ENCODE measurements at places on chromosomes 5 and 9.

DNA sequence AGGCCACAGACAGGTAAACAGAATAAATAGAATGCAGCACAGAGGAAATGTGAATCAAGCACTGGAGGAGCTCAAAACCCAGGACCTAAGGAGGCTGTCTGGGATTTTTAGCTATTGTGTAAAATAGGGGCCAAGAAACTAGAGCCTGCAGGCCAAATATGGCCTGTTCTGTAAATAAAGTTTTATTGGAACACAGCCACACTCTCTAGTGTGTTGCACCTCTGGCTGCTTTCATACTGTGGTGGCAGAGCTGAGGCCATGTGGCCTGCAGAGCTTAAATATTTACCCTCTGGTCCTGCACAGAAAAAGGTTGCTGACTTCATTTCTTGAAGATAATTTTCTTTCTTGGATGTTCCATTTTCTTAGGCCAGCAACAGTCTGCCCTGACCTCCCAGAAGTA, 136.4 kb downstream of the WDR41 start:
- DNase-seq: no peak

DNA sequence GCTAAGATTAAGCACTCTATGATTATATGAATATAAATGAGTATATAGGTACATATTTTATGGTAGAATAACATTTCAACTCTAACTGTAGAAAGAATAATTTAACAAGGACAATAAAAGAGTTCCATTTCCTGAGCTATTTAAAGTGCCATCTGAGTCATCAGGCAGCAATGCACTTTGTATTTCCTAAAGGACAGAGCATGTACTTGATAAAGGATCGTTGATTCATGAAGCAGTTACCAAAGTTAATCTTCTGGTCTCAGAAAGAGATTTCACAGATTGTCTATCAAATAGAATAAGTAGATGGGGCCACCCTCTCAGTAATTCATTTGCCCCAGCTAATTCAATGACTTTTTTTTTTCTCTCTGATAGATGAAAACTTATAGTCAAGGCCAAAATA, 747.8 kb downstream of the CDH18 start:
- DNase-seq: no peak

DNA sequence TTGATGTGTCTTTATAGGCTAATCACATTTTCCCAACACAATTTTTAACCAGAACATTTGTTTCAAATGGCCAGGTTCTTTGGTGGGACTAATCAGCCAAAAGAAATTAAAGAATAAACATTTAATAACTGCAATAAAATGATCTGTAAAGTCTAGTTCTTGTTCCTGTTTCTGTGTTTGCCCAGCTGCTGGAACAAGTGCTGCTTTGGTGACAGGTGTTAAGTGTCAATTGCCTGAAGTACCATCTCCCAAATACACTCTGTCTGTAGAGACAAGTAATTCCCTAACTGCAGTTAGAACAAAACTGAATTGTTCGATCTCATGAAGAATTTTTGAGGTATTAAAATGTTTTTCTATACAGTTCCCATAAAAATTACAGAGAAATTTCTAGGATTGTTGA, 402.3 kb upstream of the CHD1 start:
- DNase-seq: no peak

GRCh38 chr9:16230731-16231130, 639.7 kb downstream of the BNC2 start:
- DNase-seq: no peak

All from hematopoietic multipotent progenitor cell treated with erythropoietin and hydrocortisone succinate and interleukin-3 and kit ligand, for 8 days (in vitro differentiated cells).